ENCODE measurements at places on chromosomes 7 and 10.

GRCh38 chr10:18449611-18450026 lies 201.8 kb downstream of the NSUN6 start:
- no peak for DNase-seq

DNA sequence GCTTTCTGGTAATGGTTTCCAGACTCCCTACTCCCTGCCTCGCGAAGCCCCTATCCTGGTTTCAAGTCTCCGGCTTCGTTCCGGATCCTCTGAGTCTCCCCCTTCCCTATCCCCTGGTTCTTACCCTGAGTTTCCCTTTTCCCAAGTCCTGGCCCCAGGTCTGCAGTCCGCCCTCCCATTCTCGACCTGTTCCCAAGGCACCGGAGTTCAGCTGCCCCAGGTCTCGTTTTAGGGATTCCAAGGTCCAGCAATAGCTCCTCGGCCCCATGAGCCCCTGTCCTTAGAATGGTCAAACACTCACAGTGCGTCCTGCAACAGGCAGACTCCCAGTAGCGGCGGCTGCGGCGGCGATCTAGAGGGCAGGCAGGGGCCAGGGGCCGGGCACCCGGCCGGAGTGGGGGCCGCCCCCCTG lies 274 bp downstream of the PITX3 start:
- DNase-seq: no peak

DNA sequence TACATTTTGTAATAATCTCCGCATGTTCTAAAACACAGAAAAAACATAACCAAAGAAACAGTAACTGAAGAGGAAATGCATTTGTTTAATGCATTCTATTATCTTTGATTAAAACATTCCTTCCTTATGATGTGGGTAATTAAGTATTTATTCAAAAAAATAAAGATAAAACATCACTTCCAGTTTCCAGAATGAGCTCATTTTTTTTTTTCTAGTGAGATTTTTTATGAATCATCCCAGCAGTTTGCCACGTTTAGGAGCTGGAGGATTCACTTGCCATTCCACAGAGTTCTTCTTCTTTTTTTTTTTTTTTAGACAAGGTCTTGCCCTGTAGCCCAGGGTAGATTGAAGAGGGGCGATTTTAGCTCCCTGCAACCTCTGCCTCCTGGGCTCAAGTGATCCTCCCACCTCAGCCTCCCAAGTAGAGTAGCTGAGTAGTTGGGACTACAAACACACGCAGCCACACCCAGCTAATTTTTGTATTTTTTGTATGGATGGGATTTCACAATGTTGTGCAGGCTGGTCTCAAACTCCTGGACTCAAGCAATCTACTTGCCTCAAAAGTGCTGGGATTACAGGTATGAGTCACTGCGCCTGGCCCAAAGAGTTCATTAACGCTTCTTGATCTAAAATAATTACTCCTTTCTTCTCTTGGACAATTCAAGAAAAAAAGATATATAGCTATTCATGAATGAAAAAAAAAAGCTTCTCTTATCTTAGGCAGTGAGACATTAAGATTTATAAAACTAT lies 177.3 kb downstream of the DKK1 start:
- DNase-seq: no peak

DNA sequence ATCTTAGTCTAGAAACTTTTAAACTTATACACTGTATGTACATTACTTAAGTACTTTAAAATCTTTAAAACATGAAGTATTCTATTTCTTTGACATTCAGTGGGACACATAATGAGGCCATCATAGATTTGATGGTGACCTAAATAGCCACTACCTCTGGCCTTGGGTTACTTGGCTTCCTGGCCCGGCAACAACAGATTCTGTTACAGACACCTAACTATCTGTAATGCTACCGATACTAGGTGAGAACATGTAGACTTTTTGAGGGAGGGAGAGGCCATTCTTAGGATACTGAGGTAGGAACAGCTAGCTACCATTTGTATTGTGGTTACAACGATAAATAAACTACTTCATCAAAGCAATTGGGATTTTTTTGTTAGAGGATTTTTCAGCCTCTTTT lies 154.7 kb upstream of the KAT6B start:
- DNase-seq: no peak

DNA sequence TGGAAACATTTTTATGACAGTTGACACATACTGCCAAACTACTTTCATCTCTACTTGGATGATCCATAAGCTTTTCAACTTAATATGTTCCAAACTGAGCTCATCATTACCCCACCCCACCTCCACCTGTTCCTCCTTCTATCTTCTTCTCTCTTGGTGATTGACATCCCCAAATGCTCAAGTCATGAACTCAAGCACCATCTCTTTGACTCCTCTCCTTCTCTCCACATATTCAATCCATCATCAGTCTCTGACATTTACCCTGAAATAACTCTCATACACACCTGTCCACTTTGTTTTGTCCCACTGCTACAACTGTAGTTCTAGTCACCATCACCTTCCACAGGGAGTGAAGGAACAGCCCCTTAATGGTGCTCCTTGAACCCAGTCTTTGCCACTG lies 43.3 kb downstream of the SGCE start:
- no peak for DNase-seq

DNA sequence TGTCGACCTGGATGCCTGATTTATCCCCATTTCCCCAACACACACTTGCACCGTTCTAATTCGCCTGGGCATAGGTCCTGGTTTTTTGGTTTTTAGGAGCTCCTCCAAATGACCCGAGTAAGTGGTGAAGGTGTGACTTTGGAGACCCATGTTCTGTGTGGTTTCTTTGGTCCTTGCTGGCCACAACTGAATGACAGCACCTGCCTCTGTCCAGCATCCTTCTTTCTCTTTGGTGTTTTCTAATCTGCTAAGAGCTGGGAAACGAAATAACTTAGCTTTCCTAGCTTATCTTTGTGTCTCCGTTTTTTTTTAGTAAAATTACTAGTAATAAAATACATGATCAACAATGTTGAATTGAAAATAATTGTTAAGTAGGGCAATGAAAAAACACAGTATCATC lies 120.2 kb downstream of the PRLHR start:
- DNase-seq: no peak

DNA sequence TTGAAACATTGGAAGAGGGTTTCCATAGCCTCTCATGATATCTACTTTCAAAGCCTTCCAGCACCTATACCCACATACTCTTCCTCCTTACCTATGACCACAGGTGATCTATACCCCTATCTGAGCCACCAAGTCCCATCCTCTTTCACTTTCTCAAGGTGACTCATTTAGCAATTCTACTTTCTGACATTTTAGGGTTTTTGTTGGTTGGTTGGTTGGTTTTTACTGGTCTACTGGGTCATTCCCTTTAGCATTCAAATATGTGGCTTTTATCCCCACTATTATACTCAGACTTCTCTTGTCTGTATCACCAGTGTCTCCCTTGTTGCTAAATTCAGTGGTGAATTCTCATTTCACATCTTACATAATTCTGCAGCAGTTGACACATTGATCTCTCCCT lies 130.4 kb upstream of the STEAP4 start:
- no peak for DNase-seq

- DNase-seq: no peak
These were observed 44.3 kb downstream of the NUDCD3 start for GRCh38 chr7:44445986-44446671.
